ENCODE measurements at places on chromosomes 4 and X.

GRCh38 chrX:10395179-10395578, 225.2 kb downstream of the MID1 start:
- no peak for DNase-seq

DNA sequence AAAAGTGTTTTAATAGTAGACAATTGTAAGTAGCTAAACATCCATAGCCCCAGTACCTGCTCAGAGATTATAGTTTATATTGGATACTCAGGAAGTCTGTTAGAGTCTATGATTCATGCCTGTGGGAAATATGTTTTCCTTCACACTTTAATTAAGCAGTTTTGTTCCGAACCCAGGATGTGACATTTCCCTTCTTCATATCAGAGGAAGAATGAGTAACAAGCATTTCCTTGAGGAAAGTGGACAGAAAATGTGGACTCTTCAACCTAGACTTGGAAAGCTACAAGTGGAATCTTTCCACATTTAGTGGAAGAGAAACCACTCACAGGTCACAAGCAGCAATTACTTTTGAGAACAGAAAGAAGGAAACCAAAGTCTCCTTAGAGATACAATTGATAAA, 419.4 kb downstream of the C4orf33 start:
- DNase-seq = no peak

DNA sequence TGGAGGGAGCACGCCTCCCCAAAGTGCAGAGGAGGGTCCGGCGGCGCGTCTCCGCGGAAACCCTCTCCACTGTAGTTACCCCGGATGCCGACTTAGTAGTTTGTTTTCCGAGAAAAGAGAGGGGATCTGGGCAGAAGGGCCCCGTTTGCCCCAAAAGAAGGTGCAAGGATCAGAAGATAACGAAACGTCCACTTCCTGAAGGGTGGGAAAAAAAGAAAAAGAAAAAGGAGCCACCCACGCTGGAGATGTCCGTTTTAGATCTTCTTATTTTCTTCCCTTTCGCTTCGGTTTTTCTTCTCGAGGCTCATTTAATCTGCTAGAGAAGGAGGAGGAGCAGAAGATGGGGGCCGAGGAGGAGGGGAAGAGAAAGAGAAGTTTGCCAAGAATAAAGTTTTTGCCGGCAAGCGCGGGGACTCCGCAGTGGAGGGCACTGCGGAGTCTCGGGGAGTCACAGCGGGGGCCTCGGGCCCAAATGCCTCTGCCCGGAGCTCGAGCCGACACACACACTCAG, 517 bp downstream of the LEF1 start:
- DNase-seq = no peak

DNA sequence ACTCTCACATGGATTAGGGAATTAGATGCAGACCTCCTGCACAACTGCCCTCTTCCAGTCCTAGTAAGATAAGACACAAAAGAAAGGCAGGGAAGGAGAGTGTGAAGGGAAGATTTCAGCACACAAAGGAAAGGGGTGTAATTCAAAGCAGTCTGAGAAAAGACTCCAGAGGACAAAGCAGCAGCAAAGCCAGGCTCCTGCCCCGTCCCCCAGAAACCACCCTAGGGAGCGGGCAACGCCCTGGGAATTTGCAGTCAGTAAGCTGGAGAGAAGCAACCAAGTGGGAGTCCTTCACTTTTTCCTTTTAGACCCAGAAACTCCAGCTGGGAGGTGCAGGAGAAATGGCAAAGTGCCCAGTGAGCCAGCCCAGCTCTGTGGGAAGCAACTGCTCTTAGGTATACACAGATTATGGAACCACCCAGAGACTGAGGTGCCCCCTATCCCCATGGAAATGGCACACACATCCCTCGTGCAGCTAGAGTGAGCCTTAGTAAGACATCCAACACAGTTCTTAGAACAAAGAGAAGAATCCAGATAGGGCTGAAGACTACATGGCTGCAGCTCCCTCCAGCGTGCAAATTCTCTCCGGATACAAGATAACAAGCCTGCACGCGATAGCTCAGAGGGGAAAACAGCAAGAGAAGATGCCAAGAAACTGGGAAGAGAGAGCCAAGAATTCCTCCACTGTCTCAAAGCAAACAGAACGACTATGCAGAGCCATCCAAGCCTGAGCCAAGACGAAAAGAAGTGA, 26.5 kb upstream of the IRAK1 start:
- no peak for DNase-seq

- DNase-seq = no peak
Observed at GRCh38 chr4:29104694-29105093, 1615.5 kb upstream of the PCDH7 start.

GRCh38 chrX:78950009-78950835, 5.0 kb downstream of the P2RY10 start:
- no peak for DNase-seq

DNA sequence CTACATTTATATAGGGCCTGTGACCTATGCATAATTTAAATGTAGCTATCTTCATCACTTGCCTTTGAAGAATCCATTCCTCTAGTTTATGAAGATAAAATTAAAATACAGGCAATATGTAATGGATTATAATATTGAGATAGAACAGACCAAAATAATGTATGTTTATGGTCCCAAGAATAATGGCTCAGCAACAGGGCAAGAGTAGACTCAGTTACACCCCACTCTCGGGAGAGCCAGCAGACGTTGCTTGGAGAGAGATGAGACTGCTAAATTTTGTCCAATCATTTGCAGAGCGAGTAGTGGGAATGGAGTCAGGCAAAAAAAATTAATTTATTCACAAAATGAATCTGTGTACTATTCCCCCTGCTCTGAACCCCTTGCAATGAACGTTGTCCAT, 223.2 kb upstream of the FAT4 start:
- DNase-seq = no peak

DNA sequence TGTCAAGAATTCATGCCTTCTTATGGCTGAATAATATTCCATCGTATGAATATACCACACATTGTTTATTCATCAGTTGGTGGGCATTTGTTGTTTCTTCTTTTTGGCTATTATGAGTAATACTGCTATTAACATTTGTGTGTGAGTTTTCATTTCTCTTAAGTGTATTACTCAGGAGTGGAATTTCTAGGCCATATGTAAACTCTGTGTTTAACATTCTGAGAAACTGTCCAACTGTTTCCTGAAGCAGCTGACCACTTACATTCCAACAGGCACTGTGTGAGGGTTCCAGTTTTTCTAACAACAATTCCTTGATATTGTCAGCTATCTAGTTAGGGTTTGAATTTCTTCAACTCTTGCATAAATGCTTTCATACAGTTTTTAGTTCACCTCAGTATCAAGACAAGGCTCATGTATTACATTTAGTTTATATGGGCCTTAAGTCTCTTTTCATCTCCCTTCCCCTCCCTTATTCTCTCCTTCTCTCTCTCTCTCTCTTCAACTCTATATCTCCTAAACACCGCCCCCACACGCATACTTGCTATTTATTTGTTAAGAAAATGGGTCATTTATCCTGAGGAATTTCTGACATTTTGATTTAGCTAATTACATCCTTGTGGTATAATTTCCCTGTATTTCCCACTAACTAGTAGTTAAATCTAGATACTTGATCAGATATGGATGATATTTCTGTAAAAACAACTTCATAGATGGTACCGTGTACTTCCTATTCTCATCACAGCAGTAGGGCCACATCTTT, 77.4 kb downstream of the WDR19 start:
- no peak for DNase-seq

All from activated T-cell treated with anti-CD3 and anti-CD28 coated beads for 24 hours (primary cell).